Activated T-helper 2 cell treated with anti-CD3 and anti-CD28 coated beads, Interferon-gamma antibody, Interleukin-2, Interleukin-4, amounts not matched to agents 10 μg/mL and 5 μg/mL and 100 μg/mL, durations not matched to agents 14 hours and 24 hours and 36 hours (primary cell): ENCODE measurements at places on chromosomes 3 and 15.

GRCh38 chr15:88664151-88664778 is 25.4 kb downstream of the ISG20 start:
- H3K27ac ChIP-seq, result no peak overlapping the region
- no peak overlapping the region for H3K4me3 ChIP-seq
- no peaks in the 10 kb centered on the region for H3K36me3 ChIP-seq
- peaks cover 16% of the 10 kb centered on the region for H3K27me3 ChIP-seq
- peaks cover 6% of the 10 kb centered on the region for H3K4me1 ChIP-seq

DNA sequence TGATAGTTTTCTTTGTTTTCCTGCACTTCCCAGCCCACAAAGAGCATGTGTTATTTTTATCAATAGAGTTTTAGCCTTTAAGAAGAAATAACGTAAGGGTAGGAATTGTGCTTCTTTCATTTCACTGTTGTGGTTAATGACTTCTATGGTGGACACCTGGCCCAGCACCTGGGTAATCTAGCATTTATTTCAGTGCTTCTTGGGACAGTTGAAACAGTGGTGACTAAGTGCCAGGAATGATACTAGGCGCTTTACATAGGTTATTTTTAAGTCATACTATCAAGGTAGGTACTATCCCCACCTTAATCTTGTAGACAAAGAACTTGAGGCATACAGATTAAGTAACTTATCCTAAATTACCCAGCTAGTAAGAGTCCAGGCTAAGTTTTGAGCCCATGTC is 243.8 kb downstream of the SOX2 start:
- no peaks in the 10 kb centered on the region for H3K27me3 ChIP-seq
- H3K4me1 ChIP-seq, result no peaks in the 10 kb centered on the region
- H3K27ac ChIP-seq, result no peak overlapping the region
- no peaks in the 10 kb centered on the region for H3K36me3 ChIP-seq

- no peaks in the 10 kb centered on the region for H3K27me3 ChIP-seq
- peak overlapping the region; percentile 63 for H3K4me3 ChIP-seq
- peaks cover 24% of the 10 kb centered on the region for H3K36me3 ChIP-seq
- peak overlapping the region; percentile 95 for H3K27ac ChIP-seq
- peaks cover 82% of the 10 kb centered on the region for H3K4me1 ChIP-seq
- no peak for DNase-seq
Observed at GRCh38 chr3:152256851-152257562, 11.7 kb upstream of the MBNL1 start.

DNA sequence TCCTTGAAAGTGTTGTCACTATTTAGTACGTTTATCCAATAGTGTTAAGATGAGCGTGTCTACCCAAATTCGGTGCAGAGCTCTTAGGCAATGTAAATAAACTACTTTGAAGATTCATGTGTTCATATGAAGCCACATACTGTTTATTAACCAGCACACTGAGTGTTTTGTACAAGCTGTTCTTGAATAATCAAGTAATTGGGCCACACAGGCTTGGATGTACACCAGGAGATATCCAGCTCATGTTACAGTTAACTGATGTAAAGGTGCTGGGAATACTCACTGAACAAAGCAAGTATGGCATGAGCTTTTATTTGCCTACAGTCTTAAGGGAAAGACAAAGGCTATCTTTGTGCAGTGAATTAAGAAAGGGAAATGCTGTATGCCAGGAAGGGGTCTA is 632 bp upstream of the DHX36 start:
- DNase-seq, result no peak
- peak overlapping the region; percentile 90 for H3K4me3 ChIP-seq
- H3K27ac ChIP-seq, result peak overlapping the region; percentile 96
- peaks cover 8% of the 10 kb centered on the region for H3K27me3 ChIP-seq
- H3K4me1 ChIP-seq, result peaks cover 28% of the 10 kb centered on the region

DNA sequence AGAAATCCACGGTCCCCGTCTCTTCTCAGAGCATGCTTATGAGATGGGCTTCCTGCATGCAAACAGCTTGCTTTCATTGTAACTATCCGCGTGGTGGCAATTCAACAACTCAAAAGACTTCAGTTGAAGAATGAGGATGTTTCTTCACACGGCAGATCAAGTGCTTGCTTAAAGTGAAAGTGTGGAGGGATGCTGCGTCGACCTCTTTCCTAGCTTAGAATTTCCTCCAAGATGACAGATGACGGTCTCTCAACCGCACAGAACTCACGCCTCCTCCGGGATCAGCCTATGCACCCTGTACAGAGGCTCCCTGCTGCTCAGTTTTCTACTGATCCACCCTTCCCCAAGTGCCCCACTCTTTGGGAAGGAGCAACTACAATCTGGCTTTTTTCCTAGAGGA is 47.8 kb downstream of the PCSK6 start:
- no peak overlapping the region for H3K27ac ChIP-seq
- H3K4me1 ChIP-seq, result peaks cover 10% of the 10 kb centered on the region
- H3K4me3 ChIP-seq, result no peak overlapping the region
- no peak for DNase-seq
- H3K36me3 ChIP-seq, result no peaks in the 10 kb centered on the region
- peaks cover 15% of the 10 kb centered on the region for H3K27me3 ChIP-seq

DNA sequence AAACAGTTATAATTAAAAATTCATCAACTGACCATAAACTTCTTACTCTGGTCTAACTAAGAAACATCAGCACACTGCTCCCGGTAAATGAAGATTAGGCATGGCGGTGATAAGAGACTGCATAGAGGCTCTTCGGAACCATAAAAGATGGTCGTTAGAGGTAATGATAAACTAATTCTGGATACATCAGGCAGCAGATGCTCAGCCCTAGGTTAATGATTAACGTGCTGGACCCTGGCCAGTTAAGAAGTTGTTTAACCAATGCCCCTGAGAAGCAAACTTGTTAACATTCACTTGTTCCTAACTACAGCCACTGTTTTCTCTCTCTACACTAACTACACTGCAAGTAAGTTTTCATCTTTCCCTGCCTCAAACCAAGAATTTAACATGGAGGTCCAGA is 111.5 kb downstream of the PDZRN3 start:
- no peak overlapping the region for H3K27ac ChIP-seq
- no peaks in the 10 kb centered on the region for H3K36me3 ChIP-seq
- DNase-seq, result no peak

- no peaks in the 10 kb centered on the region for H3K27me3 ChIP-seq
- H3K36me3 ChIP-seq, result peaks cover 7% of the 10 kb centered on the region
Observed at GRCh38 chr15:90037511-90037860, 36.4 kb downstream of the ZNF710 start.

DNA sequence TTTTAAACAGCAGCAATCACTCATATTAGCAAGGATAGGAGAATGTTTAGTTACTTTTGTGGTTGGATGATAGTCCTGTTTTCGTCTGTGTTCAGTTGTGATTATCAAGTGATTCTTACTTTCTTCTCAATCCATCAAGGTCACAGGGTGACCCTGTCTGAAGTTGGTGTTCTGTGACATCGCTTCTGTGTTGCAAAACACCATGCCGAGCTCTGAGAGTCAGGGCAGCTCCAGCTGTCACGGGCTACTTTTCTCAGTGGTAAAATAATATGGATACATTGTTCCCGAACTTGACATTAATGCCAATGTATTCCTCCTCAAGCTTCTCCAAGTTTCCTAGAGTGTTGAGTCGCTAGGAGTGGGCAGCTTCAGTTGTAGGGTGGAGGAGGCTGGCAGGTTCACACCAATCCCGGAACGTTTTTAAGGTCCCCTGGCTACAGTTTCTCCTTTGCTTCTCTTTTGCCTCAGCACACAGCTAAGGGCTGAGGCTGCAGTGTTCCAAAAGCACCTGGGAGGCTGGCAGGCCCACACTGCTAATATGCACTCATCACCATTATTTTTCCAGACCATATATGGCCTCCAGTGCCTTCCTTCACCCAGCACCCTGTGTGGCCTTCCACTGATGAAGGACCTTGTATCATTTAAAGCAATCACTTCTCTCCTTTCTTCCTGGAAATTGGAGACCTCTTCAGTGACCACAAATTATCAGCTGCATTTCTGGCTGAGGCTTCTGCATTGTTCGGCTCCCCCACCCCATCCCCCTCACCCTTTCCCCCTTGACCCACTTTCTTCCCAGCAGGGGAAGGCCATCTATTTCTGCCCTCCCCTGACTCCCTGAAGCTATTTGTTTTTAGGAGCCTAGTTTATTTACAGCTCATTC is 25.8 kb downstream of the COLQ start:
- no peak overlapping the region for H3K4me3 ChIP-seq
- H3K27me3 ChIP-seq, result no peaks in the 10 kb centered on the region
- H3K36me3 ChIP-seq, result no peaks in the 10 kb centered on the region
- DNase-seq, result no peak
- H3K4me1 ChIP-seq, result peaks cover 22% of the 10 kb centered on the region
- no peak overlapping the region for H3K27ac ChIP-seq

- peaks cover 27% of the 10 kb centered on the region for H3K4me1 ChIP-seq
- H3K4me3 ChIP-seq, result no peak overlapping the region
- no peak for DNase-seq
- no peaks in the 10 kb centered on the region for H3K27me3 ChIP-seq
Observed at GRCh38 chr3:106611841-106612240, 743.0 kb upstream of the CBLB start.

DNA sequence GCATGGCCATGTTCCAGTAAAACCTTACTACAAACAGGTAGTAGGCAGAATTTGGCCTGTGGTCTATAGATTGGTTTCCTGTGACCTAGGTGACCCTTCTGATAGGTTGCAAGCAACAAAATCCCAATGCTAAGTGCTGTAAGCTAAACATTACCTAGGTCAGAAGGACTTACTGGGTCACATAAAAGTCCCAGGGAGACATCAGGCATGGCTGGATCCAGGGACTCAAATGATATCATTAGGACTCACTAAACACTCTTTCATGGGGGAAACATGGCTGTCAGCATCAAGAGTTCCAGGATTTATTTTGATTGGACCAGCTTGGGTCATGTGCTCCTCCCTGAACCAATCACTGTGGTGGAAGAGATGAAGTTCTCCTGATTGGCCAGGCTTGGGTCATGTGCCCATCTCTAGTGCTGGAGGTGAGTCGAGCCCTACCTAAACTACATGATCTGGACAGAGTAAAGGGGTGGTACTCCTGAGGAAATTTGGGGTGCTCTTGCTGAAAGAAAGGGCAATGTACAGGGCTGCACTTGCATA is 16.8 kb upstream of the SLC6A1 start:
- no peaks in the 10 kb centered on the region for H3K27me3 ChIP-seq
- H3K27ac ChIP-seq, result no peak overlapping the region
- H3K4me3 ChIP-seq, result no peak overlapping the region
- no peak for DNase-seq
- no peaks in the 10 kb centered on the region for H3K36me3 ChIP-seq

DNA sequence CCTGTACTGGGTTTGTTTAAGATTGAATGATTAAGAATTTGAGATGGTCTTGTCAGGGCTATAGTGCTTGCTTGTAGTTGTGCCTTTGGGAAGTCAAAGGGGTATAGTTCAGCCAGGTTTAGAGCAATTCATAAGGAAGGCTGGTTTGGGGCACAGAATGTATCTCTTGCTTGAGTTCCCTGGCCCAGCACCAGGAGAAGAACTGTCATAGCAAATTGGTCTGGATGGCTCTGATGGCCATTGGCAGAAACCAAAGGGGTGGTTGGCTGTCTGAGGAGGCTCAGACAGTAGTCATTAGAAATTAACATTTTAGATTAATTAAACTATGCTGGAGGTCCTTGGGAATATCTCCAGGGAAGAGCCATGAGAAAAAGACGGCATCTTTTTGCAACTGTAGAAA is 25.4 kb upstream of the OTOL1 start:
- no peaks in the 10 kb centered on the region for H3K4me1 ChIP-seq
- H3K27me3 ChIP-seq, result peaks cover 3% of the 10 kb centered on the region
- H3K27ac ChIP-seq, result no peak overlapping the region
- no peak overlapping the region for H3K4me3 ChIP-seq
- DNase-seq, result no peak

DNA sequence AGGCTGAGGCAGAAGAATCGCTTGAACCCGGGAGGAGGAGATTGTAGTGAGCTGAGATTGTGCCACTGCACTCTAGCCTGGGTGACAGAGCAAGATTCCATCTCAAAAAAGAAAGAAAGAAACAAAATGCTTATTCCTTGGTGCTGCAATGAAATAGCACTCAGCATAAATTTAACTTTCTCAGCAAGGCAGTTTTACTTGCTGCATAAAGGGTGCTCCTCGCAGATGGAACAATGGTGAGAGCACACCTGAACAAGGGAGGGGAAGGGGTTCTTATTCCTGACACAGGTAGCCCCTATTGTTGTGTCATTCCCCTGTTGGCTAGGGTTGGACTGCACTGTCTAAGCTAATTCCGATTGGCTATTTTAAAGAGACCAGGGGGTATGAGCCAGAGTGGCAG is 17.1 kb downstream of the PAK2 start:
- no peaks in the 10 kb centered on the region for H3K27me3 ChIP-seq
- H3K4me3 ChIP-seq, result no peak overlapping the region
- peak overlapping the region; percentile 1 for H3K27ac ChIP-seq
- H3K4me1 ChIP-seq, result peaks cover 33% of the 10 kb centered on the region
- DNase-seq, result no peak

DNA sequence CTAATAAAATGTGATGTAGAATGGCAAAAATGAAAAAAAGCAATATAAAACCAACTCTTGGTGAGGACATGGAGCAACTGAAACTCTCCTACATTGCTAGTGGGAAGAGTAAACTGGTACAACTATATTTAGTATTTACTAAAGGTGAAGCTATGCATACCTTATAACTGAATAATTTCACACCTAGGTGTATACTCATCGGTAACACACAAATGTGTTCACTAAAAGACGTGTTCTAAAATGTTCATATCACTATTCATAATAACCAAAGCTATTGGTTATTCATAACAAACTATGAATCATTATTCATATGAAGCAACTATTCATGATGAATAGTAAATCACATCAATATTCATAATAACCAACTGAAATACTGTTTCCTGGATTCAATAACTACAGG is 1030.3 kb downstream of the ROBO2 start:
- no peak overlapping the region for H3K27ac ChIP-seq
- no peaks in the 10 kb centered on the region for H3K36me3 ChIP-seq
- H3K27me3 ChIP-seq, result no peaks in the 10 kb centered on the region
- H3K4me1 ChIP-seq, result no peaks in the 10 kb centered on the region

- no peak overlapping the region for H3K4me3 ChIP-seq
- no peaks in the 10 kb centered on the region for H3K36me3 ChIP-seq
Observed at GRCh38 chr3:52014613-52015012, 18.9 kb upstream of the RPL29 start.

- H3K27ac ChIP-seq, result peak overlapping the region; percentile 85
- peaks cover 69% of the 10 kb centered on the region for H3K4me1 ChIP-seq
- H3K4me3 ChIP-seq, result peak overlapping the region; percentile 9
- no peak for DNase-seq
- H3K36me3 ChIP-seq, result peaks cover 7% of the 10 kb centered on the region
Observed at GRCh38 chr15:67146234-67146633, 80.8 kb downstream of the SMAD3 start.

DNA sequence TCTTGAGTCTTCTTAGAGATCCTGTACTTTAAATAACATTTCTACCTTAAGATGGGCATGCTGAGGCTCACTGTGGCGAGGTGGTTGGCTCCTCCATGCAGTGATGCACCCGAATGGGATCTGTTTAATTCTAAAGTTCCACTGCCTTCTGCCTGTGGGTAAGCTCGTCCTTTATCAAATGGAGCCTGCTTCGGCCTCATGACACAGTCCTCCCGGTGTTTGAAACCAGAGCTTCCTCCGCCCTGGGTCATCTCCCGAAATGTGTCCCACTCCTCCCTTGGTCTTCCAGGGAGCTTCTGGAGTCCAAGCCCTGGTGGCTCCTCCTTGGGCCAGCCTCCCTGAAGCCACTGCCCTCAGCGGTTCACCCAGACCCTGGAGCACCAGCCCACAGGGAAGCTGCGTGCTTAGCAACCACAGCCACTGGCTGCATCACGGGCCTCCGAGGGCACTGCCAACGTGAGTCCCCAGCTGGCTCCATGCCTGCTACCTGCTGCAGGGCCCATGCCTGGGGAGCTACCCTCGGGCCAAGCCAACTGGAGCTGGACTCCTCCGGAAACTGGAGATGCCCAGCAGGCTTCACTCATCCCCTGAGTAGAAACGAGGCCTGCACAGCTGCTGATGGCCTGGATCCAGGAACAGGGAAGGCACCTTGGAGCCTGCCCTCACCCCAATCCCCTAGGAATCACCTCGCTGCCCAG is 3.3 kb downstream of the RHCG start:
- no peak overlapping the region for H3K27ac ChIP-seq
- no peak overlapping the region for H3K4me3 ChIP-seq
- no peak for DNase-seq
